T-helper 2 cell treated with Interferon-gamma antibody and Interleukin-4, amounts not matched to agents 5 μg/mL and 100 μg/mL, for 36 hours (primary cell): ENCODE measurements at places on chromosomes 4 and X.

- DNase-seq = no peak
These were observed 12.5 kb downstream of the RASGEF1B start for GRCh38 chr4:81459228-81459627.

DNA sequence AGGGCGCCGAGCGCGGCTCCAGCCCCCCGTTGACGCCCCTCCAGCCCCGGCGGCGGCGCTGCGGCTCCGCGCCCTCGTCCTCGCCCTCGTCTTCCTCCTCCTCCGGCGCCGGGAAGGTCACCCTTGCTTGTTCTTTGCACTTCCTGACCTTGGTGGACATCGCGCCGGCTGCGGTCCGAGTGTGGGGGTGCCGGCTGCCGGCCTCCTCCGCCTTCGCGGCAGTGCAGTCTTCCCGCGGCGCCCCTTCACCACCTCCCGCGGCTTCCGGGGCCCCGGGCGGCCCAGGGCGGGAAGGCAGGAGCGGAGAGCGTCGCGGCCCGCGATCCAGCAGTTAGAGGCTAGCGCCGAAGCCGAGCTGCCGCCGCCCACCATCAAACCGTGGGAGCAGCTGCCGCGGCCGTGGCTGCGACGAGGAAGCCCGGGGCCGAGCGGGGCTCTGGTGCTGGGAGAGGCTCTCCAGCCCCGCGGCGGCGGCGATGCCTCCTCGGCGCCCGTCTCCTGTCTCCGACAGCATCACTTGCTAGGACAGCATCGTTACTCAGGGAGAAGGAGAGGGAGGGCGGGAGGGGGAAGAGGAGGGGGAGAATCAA lies at the start of gene TRPC3:
Gene TRPC3 (minus strand): TSS at position 540 of the 590 bp plus-strand sequence. CDS start 380 bp downstream, at position 160.
- DNase-seq = peak; percentile 18

GRCh38 chr4:154029171-154029570 lies 240.3 kb upstream of the SFRP2 start:
- DNase-seq = no peak

DNA sequence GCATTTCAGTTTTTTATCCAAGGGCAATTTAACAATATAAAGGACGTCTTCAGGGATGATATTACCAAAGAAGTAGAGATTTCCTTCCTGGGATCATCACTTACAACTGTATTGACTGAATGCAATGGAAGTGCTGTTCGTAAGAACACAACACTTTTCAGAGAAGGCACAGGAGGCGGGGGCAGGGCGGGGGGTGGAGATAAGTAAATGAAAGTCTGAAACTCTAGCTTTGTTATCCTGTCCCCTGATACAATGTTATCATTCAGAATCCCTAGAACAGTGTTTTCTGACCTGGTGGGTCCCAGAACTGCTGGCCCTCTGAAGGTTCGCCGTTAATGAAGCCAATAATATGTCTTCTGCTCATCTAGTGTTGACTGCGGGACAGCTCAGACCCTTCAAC lies 124.6 kb downstream of the NSUN7 start:
- no peak for DNase-seq

- DNase-seq = no peak
These were observed 219.2 kb downstream of the MAML3 start for GRCh38 chr4:139934708-139935195.

DNA sequence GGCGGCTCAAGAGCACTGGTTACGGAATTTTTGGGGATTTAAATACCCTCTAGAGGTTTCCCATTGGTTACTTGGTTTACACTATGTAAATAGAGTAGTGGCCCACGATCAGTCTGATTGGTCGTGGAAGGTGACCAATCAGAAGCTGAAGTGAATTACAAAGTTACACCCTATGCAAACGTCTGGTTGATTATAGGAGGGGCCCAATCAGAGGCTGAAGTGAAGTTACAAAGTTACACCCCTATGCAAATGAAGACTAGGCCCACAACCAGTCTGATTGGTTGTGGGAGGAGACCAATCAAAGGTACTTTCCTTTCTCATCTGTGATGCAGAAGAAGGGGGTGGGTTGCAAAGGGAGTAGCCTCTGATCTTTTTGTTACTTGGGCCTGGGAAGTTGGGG lies 45.1 kb upstream of the HSD17B10 start:
- no peak for DNase-seq

- no peak for DNase-seq
These were observed 56.2 kb downstream of the SMIM20 start for GRCh38 chr4:25970226-25970675.

- no peak for DNase-seq
These were observed 23.5 kb upstream of the SYNPO2 start for GRCh38 chr4:118865091-118865708.
